Stimulated activated CD4-positive, alpha-beta T cell treated with anti-CD3 and anti-CD28 coated beads, TNF-alpha, amount 100 ng/mL, for 48 hours (primary cell): ENCODE measurements at places on chromosomes 1 and 21.

DNA sequence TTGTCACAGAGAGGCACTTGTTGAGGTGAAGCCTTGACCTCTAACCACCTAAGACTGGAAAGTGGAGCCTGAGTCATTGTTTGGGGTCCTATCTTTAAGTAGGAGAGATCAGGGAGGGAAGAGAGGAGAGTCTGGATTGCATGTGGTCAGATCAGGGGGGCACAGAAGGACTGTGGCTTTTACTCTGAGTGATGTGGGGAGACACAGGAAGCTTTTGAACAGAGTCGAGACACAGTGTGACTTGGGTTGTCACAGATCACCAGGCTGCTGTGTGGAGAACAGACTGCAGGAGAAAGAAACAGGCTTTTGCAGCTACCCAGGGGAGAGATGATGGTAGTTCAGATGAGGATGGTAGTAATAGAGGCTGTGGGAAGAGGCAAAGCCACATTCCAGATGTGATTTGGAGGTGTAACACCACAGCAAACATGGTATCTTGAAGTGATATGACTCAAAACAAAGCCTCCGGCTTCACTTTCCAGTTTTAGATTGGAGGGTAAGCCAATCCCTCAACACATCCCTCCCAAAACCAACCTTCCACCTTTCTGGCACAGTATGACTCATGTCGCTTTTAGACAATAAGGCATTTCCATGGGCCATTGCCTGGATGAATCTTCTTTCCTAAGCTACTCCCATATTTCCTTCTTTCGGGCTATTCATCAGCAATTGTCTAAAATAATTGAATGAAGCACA, 125.8 kb upstream of the SLC44A3 start:
- DNase-seq = no peak

DNA sequence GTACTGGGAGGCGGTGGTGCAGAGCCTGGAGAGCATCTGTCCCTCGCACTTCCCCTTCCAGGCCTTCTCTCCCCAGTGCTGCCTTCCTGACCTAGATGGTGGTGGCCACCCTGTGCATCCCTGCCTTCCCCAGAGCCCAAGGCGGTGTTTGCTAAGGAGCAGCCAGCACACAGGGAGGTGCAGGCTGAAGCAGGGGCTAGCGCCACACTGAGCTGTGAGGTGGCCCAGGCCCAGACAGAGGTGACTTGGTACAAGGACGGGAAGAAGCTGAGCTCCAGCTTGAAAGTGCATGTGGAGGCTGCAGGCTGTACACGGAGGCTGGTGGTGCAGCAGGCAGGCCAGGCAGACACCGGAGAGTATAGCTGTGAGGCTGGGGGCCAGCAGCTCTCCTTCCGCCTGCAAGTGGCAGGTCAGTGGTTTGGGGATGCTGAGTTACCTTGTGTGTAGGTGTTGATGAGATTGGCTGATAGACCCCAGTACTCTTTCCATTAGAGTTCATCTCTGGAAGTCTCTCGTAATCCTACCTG, 51.6 kb downstream of the OBSCN start:
- no peak for DNase-seq

DNA sequence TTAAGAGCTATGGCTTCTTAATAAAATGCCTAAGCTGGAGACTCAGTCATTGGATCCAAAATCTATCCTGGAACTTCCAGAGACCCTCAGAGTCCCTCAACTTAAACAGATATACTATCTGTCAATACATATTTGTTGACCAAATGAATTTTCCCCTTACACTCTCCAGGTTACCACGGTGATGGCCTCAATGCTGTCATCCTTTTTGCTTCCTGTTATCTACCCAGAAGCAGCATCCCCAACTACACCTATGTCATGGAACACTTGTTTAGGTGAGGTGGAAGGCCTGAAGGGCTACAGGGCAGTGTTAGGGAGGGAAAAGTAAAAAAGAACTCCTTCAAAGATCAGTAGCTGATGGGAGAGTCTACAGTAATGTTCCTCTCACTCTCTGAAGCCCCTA, 4.4 kb upstream of the C1orf56 start:
- no peak for DNase-seq

DNA sequence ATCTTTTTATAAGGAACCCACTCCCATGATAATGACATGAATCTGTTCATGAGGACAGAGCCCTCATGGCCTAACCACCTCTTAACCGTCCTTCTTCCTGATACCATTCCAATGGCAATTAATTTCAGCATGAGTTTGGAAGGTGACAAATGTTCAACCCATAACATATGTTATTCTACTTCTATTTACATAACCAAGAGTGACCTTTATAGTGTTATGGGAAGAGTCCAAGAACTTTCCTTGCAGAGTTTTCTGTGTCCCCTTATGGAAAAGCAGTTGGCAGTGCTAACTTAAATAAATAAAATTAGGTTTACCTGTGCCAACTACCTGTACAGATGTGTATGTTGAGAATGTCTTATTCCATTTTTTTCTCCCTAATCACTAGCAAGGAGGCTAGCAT, 11.1 kb downstream of the MAP10 start:
- no peak for DNase-seq

GRCh38 chr1:205920861-205921569, 22.2 kb downstream of the SLC26A9 start:
- DNase-seq = no peak
